ENCODE measurements at places on chromosomes 13 and 19.

GRCh38 chr13:36428086-36428485, 4.2 kb upstream of the CCNA1 start:
- no peak for DNase-seq

GRCh38 chr19:57587529-57587928, 3.6 kb downstream of the ZIK1 start:
- DNase-seq: no peak

DNA sequence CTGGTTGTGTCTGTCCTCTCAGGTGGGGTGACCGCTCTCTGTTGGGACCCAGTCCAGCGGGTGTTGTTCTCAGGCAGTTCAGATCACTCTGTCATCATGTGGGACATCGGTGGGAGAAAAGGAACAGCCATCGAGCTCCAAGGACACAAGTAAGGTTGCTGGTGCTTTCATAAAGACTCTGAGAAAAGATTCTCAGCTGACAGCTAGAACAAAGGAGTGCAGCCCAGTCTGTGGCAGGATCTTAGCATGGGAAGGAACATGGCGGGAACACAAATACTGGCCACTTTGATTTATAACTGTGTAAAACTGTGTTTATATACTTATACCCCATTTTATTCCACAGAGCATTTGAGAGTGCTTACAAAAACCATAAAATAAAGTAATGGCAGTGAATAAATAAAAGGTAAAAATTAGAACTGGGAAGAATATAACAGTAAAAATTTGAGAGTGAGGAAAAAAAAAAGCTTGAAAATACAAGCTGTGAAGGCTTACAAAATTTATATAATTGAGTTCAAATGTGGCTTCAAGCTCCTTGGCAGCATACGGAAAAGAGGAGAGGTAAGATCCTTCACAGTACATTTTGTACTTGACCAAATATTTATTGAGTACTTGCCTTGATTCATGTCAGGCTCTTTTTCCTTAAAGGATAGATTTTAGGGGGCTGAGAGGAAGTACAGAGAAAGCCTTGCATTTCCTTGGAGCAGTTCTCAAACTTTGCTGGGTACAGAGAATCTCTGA, 64.8 kb downstream of the DHRS12 start:
- no peak for DNase-seq

- no peak for DNase-seq
These were observed 13.5 kb downstream of the SNRNP70 start for GRCh38 chr19:49098795-49099194.

GRCh38 chr19:31303262-31303815, 45.9 kb downstream of the TSHZ3 start:
- DNase-seq: no peak

- no peak for DNase-seq
These were observed 41.6 kb downstream of the IFT88 start for GRCh38 chr13:20608438-20609020.

- DNase-seq: no peak
These were observed 72.9 kb downstream of the NHLRC3 start for GRCh38 chr13:39111145-39111544.

- no peak for DNase-seq
These were observed 234.1 kb downstream of the FOXO1 start for GRCh38 chr13:40432018-40432978.

DNA sequence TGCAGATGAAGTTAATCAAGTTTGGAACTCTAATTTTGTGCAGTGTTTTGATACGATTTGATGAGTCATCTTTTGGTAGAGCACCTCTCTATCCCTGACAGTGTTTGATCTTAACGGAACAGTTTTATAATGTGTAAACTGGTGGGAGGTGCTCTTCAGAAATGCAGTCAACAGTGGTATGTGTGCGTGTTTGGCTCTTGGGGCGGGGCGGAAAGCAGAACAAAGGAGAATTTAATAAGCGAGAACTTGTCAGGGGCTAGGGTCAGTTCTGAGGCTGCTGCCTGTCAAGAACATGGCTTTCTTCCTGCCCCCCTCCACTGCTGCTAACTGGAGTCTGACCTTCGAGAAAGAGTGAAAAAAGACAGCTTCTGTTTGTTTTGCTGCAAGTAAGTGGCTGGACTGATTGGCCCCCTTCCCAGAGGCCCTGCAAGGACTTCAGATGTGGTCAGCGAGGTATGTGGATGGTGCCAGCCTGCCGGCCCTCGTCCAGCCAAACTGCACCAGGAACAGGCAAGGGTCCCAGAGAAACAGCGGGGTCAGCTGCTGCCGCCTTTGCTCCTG, 40.8 kb downstream of the BBC3 start:
- no peak for DNase-seq

- no peak for DNase-seq
These were observed at the start of gene GNG7 for GRCh38 chr19:2702170-2703076. TSS of gene GNG7 (minus strand) at chr19:2702694. CDS start at chr19:2520688, 182,006 bp downstream.

DNA sequence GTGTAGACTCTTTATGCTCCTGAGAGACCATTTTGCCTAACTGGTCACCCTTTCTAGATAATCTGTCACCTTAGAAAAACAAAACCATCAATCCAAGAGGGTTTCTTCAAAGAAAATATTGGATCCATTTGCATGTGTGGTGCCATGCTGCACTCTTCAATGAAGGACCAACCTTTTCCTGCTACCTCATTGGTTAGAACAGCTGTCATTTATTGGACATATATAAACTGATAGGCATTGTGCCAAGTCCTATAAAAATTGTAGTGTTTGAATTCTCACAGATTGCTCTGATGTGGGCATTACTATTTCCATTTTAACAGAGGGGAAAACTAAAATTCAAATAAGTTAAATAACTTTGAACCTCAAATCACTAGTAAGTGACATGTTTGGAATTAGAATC, 333.2 kb downstream of the MYO16 start:
- DNase-seq: no peak

DNA sequence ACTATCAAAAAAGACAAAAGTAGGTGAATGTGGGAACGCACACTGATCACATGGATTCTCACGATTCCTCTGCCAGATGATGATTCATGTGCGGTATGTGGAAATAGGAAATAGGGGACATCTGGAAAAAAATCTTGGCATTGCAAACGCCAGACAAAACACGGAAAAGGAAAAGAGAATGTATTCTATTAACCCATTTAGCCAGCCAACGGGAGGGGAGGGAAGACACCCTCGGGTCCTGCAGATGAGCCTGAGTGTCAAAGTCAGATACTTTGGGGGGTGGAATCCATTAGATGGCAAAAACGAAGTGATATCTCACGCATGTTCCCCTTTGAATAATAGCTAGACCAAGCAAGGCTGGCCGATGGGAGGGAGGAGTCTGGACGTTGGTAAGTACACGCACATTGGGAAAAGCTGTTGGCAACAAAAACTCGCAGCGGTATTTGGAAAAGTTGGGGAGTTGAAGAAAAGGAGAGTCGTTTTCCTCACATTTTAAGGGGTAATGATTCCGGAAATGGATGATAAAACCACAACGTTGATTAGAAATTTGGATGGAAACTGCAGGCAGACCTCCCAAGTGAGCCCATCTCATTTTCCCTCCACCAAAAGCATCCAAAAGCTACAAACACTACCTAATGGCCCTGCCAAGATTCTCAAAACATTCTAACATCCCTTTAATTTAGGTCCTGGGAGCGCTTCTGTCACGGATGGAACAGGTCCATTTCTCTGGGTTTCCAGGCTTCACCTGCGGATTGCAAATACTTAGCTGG, 73.6 kb downstream of the COL4A1 start:
- DNase-seq: no peak

DNA sequence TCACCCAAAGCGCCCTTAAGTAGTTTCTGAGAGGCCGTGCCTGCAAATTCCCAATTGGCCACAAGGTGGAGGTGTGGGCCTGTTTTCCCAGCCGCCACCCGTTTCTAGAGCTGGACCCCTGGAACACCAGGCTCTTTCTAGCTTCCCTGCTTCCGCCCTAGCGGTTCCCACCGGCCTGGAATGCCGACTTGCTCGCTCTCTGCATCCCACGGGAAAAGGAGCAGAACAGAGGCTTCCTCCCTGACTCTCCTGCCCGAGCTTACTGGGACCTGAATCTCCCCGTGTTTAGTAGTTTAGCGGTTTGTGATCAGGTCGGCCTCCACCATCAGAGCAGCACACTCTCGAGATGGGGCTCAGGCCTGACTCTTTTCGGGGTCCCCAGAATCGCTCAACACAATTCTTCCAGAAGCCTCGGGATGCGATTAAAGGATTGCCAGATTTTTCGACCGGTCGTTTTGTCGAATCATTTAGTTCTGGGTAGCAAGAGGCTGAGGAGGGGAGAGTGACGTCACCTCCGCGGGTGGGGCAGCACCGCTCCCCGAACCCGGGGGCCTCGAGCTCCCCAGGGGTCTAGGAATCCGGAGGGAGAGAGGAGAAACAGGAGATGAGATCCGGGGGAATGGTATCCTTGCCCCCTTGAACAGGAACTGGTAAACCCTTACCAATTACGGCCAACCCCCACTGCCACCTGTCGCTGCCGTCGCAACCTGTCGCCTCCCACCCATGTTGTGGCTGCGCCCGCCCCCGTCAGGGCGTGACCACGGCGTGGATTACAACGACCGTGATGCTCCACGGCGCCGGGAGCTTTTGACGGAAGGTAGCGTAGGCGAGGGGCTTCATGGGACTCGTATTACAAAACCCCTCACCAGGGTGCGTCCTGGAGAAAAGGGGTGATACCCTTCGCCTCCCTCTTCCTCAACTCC, 8.0 kb downstream of the NAPSA start:
- no peak for DNase-seq

GRCh38 chr13:110316196-110316595, 9.1 kb downstream of the COL4A2 start:
- DNase-seq: no peak

DNA sequence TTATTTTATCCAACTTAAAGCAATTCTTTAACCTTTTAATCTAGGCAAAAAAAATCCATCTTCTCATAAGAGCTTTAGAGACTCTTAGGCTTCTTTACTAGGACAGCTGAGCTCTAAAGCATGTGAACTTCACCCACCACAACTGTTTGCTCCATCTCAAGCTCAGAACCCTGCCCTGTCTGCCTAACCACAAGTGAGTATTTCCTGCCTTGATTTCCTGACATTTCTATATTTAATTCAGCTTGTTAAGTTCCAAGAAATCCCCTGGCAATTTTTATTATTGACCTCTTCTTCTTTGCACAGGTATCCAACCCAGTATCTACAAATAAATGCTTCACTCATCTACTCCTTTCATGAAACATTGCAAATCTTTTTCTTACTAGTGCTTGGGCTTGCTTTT, 21.1 kb upstream of the CEACAM21 start:
- DNase-seq: no peak

DNA sequence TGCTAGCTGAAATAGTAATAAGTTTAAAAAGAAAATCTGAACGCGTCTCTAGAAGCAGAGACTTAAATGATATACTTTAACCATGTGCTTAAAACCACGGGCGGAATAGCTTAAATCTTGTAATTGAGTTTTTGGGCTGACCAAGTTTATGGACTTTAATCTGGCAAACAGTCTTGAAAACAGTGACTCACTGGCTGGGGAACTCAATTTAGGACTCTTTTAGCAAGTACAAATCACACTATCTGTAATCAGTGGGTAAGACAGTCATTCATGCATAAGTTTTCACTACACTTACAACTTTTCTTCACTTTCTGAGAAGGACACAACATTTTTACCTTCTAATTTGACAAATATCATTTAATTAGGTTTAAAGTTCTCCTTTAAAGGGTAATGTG, 26.8 kb downstream of the ZNF627 start:
- no peak for DNase-seq
